Activated CD8-positive, alpha-beta memory T cell treated with anti-CD3 and anti-CD28 coated beads for 48 hours (primary cell): ENCODE measurements at places on chromosomes 7 and 10.
A peak's percentile ranks its signal among the peaks of the same experiment; 100 is the strongest.

- DNase-seq, result no peak
Measured at GRCh38 chr10:112304267-112304859, 21.2 kb downstream of the TECTB start.

DNA sequence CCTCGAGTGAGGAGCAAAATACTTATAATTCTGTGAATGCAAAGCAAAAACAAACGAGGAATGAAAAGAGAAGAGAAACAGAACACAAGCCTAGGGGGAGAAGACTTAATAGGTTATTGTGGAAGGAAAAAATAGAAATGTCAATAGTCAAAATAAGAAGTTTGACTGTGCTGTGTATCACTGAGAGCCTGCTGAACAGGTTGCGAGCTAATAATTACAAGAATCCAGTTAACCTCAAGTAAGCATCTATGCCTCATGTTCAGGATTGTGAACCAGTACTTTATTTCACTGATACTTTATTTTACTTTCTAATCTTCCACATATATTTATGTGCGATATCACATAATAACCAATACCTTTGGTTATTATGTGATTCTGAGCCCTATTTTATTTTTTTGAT, 316.7 kb downstream of the OTUD1 start:
- DNase-seq, result no peak

DNA sequence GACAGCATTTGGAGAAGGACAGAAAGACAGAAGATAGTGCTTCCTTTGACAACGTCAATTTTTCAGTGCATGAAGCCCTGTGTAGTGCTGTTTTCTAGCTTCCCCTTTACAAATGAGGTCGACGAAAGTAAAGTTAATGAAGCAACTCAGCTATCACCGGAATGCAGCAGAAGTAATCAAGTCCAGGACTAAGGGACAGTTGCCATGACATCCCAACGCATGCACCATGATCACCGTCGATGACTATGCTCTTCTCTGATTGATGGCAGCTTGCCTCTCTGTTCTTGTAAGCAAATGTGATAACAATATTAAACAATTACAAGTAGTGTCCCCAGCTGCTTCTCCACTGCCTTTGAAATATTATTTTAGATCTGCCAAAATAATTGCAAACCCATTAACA, 205.8 kb downstream of the FRMD4A start:
- no peak for DNase-seq

GRCh38 chr10:28592953-28593352, 60.0 kb downstream of the WAC start:
- DNase-seq, result no peak

GRCh38 chr7:140036224-140036962, 26.4 kb downstream of the PARP12 start:
- DNase-seq, result no peak

GRCh38 chr10:13143766-13144165, 17.6 kb upstream of the MCM10 start:
- no peak for DNase-seq

GRCh38 chr10:29249018-29249417, 39.9 kb upstream of the LYZL1 start:
- DNase-seq, result no peak

- DNase-seq, result no peak
Measured at GRCh38 chr10:7773845-7774801, 13.7 kb downstream of the KIN start.

DNA sequence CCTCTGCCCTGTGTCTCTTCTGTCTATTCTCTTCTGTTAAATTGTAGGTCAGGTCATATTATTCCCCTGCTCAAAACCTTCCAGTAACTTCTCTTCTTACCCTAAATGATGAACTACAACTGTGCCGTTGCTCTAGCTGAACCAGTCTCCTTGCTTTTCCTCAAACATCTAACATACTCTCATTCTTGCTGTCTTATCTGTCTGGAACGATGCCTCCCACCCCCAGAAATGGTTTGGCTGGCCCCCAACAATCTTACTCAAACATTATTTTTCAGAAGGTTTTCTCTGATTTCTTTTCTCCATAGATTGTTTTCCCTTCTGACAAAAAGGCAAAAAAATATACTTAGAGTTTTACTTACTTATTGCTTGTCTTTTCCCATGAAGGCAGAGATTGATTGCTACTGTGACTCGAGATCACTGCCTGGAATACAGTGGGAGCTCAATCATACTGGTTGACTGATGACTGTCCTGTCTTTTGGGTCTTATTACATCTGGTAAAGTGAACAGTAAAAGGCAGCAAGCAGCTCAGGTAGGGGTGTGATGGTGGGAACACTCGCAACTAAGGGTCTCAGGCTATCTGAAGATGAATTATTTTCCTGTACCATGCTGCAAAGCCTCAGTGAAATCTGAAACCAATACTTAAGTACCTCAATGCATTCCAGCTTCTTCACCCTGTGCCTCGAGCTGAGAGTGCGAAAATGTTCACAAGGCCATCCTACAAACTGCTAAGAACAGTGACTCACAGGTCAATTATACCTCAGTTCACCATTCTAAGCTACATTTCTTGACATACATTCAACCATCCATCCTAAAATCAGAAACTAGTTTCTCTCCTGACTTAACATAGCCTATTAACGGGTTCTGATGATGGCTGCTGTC, 67.6 kb downstream of the DNMBP start:
- DNase-seq, result no peak

DNA sequence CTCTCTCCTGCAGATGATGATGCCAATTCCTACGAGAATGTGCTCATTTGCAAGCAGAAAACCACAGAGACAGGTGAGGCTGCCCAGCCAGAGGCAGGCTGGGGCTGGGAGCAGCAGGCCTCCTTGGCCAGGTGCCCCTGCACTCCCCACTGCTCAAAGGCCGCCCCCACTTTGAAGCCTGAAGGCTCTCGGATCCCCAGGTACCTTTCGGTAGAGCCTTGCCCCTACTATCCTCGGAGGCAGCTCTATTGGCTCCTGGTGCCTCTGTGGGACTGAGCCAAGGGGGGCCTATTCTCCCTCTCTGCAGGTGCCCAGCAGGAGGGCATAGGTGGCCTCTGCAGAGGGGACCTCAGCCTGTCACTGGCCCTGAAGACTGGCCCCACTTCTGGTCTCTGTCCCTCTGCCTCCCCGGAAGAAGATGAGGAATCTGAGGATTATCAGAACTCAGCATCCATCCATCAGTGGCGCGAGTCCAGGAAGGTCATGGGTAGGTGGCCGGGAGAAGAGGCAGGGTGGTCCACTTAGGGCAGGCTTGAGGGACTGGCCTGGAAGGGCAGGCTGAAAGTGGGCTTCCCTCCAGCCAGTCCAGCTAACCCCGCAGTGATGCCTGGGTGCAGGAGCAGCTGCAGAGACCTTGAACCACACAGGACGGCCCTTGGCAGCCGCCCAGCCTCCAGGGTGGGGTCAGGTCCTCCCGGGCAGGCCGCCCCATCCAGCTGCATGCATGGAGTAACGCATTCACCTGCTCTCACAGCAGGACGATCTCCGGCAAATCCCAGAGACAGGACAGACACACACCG, 14.1 kb downstream of the LAT2 start:
- no peak for DNase-seq

DNA sequence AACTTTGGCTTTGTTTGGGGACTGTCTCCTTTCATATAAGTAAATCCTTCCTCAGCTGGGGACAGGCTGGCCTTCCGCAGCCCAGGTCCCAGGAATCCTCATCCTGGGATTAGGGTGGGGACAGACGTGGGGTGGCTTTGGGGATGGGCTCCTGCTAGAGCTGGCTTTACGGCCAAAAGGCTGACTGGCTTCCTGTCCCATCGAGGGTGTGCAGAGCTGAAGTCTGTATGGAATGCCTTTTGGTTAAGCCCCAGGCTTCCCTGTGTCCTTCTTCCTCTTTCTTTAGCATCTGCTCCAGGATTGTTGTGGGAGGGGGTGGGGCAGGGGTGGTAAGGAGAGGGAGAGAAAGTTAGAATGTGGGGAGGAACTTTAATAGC, 59.4 kb upstream of the AQP1 start:
- DNase-seq, result no peak

- no peak for DNase-seq
Measured at GRCh38 chr7:18347170-18347569, 148.4 kb upstream of the HDAC9 start.

- no peak for DNase-seq
Measured at GRCh38 chr10:94076325-94076841, 82.7 kb downstream of the PLCE1 start.

DNA sequence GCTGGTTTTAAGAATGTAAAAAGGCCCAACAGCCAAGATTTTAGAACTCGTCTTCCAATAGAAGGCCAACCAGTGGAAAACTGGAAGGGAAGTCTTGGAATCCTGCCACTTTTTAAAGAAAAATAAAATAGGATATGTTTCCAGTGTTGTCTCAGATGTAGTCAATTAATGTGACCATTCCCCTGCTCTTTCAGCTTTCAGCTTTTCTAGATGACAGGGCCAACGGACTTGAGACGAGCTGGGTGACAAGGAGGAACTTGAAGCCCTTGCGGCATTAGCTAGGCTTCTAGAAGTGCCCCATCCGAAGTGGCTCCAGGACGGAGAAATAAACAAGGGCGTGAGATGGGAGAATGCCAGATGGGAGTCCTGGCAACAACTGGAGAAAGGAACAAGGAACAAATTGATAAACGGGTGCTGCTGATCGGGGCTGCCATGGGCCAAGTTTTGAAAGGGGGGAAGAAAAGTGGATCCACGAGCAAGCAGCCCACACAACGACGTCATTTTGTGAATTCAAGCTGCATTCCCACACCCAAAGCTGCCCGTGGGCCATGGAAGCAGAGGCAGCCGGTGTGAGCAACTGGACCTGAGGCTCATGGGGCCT, 42.3 kb downstream of the CTBP2 start:
- DNase-seq, result no peak

- no peak for DNase-seq
Measured at GRCh38 chr10:77492368-77492994, 145.1 kb downstream of the KCNMA1 start.

DNA sequence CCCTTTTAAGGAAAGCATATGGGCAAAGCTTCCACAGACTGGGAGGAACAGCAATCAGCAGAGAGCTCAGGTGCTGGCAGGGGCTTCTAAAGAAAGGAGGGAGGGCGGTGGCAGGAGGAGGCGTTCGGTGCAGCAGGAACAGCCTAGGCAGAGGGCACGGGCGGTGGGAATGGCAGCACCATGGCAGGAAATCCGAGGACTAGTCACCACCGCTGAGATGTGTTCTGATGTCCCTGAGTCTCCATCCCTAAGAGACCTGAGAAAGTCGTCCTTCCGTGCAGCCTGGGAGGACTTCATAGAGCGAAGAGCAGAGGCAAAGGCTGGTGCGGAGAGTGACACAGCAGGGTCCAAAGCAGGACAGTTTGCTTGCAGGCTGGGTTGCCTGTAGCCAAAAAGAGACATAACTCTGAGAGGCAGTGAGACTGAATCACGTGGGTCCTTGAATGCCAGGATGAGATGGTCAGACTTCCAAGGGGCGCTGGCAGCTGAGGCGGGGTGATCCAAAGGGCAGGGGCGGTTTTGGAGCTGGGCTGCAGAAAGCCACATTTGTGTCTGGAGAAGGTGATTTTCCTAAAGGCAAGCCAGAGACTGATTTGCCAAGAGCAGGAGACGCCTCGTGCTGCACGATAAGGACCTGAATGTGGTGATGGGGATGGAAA, 35.8 kb upstream of the GRID1 start:
- DNase-seq, result no peak

DNA sequence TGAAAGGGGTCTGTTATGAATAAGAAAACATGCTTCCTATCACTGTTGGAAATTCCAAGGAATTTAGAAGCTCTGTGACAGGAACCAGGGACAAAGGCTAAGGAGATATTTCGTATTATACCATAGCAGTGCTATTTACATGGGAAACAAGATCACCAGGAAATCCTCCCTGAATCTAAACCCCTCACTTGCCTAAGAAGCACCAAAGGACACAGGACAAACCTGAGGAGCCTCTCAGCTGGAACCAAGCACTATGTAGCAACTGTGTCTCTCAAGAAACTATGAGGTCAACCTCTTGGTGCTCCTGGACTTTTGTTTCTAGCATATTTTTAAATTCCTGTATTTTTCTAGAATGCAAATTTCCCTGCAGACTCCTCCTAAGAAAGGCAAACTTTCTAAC, 20.8 kb upstream of the IFIT1B start:
- no peak for DNase-seq

GRCh38 chr10:93994438-93994801, 689 bp downstream of the PLCE1 start:
- no peak for DNase-seq

DNA sequence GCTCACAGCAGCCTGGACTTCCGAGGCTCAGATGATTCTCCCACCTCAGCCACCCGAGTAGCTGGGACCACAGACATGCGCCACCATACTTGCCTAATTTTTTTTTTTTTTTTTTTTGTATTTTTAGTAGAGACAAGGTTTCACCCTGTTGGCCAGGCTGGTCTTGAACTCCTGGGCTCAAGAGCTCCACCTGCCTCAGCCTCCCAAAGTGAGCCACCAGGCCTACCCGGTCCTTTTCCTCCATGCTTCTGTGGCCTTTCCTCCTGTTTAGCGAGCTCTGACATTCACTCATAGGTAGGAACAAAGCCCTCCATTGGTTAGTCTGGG, 50.1 kb upstream of the SRPK2 start:
- DNase-seq, result no peak

DNA sequence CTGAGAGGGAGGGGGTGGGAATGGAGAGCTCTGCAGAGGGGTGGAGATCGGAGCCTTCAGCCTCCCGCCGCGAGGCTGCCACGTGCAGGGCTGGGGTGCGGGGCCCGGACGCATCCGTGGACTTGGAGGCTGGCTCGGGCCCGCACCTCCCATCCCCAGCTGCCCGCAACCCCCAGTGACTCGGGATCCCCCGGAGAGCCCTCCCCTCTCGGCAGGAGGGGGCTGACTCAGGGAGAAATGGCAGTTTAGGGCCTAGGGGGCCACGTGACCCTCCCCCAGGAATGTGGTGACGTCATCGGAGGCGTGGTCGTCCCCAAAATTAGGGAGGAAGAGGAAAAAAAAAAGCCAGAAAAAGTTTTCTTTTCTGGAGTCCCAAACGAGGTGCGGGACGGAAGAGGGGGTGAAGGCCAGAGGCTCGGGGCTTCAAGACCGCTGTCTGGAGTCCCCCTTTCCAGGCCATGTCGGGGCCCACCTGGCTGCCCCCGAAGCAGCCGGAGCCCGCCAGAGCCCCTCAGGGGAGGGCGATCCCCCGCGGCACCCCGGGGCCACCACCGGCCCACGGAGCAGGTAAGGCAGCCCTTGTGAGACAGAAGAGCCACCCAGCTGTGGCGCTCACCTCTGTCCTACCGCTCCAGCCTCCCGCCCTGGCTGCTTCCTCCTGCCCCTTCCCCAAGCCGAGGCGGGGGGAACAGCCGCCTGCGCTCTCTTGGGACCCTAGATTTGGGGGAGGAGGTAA, at the start of gene TRIP6:
TRIP6 (plus strand) TSS at position 348 of the 736 bp plus-strand sequence; CDS start at position 459, 111 bp downstream.
- DNase-seq, result peak; percentile 51

DNA sequence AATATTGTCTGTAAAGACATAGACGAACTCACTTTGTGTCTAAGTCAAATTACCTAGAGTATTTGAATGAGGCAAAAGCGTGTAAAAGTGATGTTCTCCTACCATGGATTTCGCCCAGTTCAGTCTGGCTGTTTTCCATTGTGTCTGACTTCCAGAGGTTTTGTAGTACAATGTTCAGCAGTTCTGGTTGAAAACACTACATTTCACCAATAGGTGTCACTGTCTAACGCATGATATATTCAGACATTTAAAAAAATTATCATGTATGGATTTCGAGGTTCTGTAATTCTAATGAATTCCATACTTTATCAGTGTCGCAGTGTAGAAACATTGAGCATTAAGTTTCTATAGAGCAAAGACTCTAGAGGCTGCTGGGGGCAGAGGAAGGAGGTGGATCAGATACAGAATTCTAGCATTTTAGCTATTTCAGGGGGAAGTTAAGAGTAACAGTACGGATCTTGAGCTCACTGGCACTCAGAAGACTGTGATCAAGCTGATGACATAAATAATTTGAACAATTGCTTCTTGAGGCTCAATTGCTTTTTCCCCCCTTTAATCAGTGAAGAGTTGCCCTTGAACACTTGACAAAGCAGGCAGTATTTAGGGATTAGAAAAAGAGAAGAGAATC, 196.9 kb upstream of the RHOBTB1 start:
- DNase-seq, result no peak
